ENCODE measurements at places on chromosomes 16 and 17.

GRCh38 chr17:57544834-57545463 is 200.2 kb downstream of the CCDC182 start:
- H3K27ac ChIP-seq, result no peak overlapping the region
- H3K4me1 ChIP-seq, result peaks cover 13% of the 10 kb centered on the region
- no peak overlapping the region for H3K4me3 ChIP-seq
- H3K27me3 ChIP-seq, result no peaks in the 10 kb centered on the region

GRCh38 chr16:67339453-67339852 is 12.8 kb downstream of the LRRC36 start:
- DNase-seq, result peak; percentile 15
- H3K4me3 ChIP-seq, result no peak overlapping the region
- H3K4me1 ChIP-seq, result no peaks in the 10 kb centered on the region
- H3K27ac ChIP-seq, result no peak overlapping the region

DNA sequence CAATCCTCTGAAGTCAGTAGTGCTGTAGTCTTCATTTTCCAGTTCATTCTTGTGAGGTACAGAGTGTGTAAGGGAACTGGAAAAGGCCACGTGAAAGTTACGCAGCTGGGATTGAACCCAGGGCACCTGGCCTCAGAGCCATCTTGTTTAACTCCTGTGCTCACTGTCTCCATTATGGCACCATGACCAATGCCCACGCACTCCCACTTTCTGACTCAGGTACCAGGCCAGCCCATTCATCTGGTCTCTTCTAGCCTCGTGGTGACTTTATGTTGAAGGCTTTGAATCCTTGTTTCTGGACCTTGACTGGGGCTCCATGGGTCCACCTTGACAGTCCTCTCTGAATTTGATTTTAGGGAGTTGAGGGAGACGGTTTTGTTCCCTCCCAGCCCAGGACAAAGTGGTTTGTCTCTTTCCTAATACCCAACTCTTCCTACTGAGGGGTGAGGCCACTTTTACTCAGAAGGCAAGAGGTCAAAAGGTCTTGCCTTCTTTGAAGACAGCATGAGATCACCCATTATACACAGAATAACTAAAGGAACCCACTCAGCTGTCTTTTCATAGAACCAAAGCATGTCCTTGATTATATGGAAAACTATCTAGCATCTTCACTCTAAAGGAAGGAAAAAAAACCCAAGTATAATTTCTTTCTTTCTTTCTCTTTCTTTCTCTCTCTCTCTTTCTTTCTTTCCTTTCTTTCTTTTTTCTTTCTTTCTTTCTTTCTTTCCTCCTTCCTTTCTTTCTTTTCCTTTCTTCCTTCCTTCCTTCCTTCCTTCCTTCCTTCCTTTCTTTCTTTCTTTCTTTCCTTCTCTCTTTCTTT is 50.0 kb downstream of the OTOA start:
- no peak overlapping the region for H3K27ac ChIP-seq
- no peak overlapping the region for H3K4me3 ChIP-seq
- H3K27me3 ChIP-seq, result peaks cover 2% of the 10 kb centered on the region
- no peak for DNase-seq
- no peaks in the 10 kb centered on the region for H3K36me3 ChIP-seq
- peaks cover 7% of the 10 kb centered on the region for H3K4me1 ChIP-seq

DNA sequence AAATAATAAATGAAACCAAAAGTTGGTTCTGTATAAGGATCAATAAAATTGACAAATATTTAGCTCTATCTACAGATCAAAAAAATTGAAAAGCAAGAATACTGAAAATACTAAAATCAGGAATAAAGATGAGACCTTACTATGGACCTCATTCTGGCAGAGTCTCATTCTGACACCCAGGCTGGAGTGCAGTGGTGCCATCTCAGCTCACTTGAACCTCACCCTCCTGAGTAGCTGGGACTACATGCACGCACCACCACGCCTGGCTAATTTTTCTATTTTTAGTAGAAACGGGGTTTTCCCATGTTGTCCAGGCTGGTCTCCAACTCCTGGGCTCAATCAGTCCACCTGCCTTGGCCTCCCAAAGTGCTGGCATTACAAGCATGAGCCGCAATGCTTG is 22.0 kb upstream of the KREMEN2 start:
- H3K4me1 ChIP-seq, result no peaks in the 10 kb centered on the region
- H3K36me3 ChIP-seq, result peaks cover 29% of the 10 kb centered on the region
- H3K27me3 ChIP-seq, result no peaks in the 10 kb centered on the region
- no peak overlapping the region for H3K27ac ChIP-seq

GRCh38 chr17:38510421-38511149 is 82.3 kb downstream of the ARHGAP23 start:
- no peak overlapping the region for H3K4me3 ChIP-seq
- no peak overlapping the region for H3K27ac ChIP-seq
- DNase-seq, result no peak
- H3K36me3 ChIP-seq, result peaks cover 2% of the 10 kb centered on the region
- peaks cover 7% of the 10 kb centered on the region for H3K4me1 ChIP-seq

DNA sequence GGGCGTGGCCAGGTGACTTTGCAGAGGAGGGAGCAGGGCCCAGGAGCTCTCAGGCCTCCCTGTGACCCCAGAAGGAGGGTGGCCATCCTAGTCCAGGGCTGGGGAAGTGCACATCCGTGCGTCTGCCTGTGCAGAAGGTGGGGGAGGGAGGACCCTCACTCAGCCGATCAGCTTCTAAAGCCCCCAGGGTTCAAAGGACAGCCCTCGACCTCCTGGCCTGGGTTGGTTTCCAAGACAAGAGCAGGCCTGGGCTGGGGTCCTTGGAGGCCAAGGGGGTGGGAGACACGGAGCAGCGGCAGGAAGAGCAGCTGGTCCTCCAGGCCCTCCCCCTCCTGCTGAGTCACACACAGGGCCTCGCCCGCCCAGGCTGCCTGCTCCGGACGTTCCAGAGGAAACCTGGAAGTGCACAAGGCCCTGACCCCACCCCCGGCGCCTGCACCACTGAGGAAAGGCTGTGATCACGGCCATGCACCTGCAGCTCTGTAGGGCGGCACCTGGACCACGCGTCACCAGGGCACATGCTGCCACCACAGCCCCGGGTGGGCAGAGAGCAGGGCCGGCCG is 67.1 kb upstream of the ZNF469 start:
- H3K36me3 ChIP-seq, result no peaks in the 10 kb centered on the region
- peaks cover 7% of the 10 kb centered on the region for H3K27me3 ChIP-seq
- no peak overlapping the region for H3K27ac ChIP-seq
- H3K4me1 ChIP-seq, result no peaks in the 10 kb centered on the region
